ENCODE measurements at places on chromosomes 16 and 17.

- DNase-seq, result no peak
These were observed 143.5 kb upstream of the TOX3 start for GRCh38 chr16:52690468-52690867.

DNA sequence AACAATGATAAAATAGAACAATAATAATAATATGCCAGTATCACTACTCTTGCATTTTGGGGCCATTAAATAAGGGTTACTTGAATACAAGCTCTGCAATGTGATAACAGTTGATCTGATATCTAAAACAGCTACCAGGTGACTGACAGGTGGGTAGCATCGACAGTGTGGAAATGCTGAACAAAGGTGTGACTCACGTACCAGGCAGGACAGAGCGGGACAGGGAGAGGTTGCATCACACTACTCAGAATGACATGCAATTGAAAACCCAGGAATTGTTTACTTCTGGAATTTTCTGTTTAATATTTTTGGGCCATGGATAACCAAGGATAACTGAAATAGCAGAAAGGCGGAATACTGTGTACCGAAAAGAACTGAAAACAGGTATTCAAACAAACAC is 15.8 kb upstream of the ZNF19 start:
- DNase-seq, result no peak

DNA sequence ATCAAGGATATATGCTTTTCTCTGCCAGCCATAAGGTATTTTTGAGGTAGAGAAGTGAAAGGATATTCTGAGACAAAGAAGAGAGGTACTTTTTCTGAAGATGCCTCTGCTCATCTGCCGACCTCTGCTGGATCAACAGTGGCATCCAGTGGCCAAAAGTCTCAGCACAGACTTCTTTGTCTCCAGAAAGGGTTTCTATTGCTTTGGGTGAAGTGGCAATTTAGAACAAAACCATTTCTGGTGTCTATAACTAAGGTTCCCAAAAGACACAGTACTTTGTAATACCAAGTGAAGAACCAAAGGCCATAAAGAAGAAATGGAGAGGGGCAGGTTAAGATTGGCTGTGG is 155.2 kb upstream of the C17orf78 start:
- DNase-seq, result no peak

DNA sequence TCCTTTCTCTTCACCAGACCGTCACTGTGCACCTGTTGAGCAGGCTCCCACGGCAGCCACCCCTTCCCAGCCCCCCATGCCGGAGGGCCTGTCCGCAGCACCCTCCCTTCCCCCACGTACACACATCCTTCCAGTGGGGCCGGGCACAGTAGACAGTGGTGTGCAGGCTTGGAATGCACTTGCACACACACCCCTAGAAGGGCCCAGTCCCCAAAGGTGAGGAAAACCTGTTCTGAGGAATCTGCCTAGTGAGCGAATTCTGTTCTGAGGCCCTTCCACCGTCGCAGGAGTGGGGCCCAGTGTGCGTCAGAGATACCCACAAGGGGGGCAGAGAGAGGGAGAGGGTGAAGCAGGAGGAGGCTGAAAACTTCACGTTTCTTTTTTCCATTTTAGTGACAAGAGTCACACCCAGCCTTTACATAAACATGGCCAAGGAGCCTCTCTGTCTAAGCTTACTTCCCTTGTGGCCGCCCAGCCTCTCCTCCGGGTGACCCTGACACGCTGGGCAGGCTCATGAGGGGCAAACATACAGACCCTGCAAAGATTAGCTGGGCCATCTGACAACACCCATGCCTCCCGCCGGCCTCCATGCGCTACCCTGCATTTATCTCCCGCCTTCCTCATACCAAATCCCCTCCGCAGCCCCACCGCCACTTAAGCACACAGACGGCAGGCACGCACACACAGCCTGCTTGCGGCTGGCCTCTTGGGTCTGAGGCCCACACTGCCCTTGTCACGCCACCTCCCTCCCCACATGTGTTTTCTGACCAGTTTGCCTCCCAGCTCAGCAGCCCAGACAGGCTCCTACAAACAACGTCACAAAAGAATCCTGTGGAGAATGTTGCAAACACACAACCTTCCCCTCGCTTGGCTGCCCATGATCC is 1.8 kb downstream of the ZBTB4 start:
- peak; percentile 54 for DNase-seq

GRCh38 chr16:72740347-72740746 is 307.6 kb downstream of the ZFHX3 start:
- DNase-seq, result no peak

GRCh38 chr17:27233059-27233458 is 60.9 kb upstream of the WSB1 start:
- DNase-seq, result no peak

- DNase-seq, result no peak
These were observed 386 bp downstream of the CIAO3 start for GRCh38 chr16:740459-740763.

- DNase-seq, result peak; percentile 42
These were observed 1.2 kb downstream of the VAMP2 start for GRCh38 chr17:8161289-8162232.

GRCh38 chr16:67311607-67312488 is 14.7 kb downstream of the KCTD19 start:
- peak; percentile 86 for DNase-seq

GRCh38 chr17:13419676-13420075 is 182.1 kb downstream of the HS3ST3A1 start:
- no peak for DNase-seq

GRCh38 chr16:4111748-4112696 is 4.2 kb downstream of the ADCY9 start:
- DNase-seq, result no peak

- DNase-seq, result no peak
These were observed 10.4 kb downstream of the NHERF1 start for GRCh38 chr17:74758848-74759168.

DNA sequence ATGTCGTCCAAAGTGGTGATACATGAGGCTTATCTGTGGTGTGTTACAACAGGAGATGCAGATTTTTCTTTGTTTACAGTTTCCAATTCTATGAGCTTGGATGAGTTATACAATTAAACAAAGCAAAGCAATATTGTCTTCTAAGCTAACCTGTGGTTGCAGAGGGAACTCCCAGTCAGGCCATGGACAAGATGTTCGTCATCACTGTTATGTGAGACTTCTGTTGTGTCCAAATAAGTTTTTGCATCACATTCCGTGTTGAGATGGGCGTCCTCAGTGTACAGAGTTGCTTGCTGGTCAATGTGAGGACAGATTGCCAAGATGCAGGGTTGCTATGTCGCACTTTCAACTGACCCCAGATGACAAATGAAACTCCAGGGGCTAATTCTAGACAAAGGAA is 189.3 kb downstream of the IRF8 start:
- no peak for DNase-seq
